ENCODE measurements at places on chromosomes 11 and 22.

DNA sequence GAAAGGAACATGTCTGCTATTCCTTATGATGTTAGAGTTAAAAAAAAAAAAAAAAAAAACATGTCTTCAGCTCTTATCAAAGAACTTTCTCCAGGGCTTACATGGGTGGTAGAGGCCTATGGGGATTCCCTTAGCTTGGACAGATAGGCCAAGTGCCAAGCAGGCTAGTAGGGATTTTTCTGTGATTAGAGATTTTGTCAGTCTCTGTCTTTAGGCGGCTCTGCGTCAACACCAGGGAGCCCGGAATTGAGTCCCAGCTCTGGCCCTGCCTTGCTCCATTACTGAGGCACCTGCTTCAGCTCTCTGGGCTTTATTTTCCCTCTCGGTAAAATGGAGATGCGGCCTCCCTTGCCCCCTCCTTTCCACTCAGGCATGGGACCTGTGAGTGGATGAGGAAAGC, 13.1 kb downstream of the CRY2 start:
- DNase-seq: no peak

DNA sequence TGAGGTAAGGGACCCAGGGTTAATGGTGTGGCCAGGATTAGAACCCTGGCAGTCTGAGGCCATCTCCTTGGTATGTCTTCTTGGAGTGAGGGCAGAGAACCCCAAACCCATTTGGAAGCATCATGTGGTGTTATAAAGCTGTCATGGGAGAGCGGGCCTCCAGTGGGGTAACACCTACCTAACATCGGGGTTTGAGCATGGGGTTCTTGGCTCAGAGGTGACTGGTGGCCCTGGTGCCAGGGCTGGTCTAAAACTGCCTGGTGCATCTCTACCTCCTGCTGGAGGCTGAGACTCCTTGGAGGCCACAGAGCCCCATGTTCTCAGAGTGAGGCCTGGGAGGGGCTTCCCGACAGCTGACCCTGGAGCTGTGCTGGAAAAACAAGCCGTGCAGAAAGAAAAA, 4.5 kb downstream of the PRDM11 start:
- no peak for DNase-seq

DNA sequence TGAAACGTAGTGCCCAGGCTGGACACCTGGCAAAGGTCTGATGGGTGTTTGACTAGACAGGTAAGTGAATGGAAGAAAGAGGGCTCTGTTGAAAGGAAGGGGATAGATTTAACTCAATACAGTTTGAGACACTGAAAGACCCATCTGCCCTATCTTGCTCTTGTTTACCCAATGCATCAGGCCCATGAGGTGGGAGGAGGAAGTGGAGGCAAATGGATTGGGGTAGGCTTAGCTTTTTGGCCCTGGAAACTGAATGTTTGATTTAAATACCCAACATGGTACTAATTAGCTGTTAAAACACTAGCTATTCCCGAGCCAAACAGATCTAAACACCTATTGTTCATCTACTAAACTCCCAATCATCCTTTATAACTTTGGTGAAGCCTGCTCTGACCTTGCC, 3.5 kb upstream of the UVRAG start:
- DNase-seq: no peak

GRCh38 chr11:63763496-63764339, 4.9 kb downstream of the ZFTA start:
- no peak for DNase-seq

GRCh38 chr22:21593406-21594232, 26.1 kb downstream of the UBE2L3 start:
- no peak for DNase-seq

- peak; percentile 53 for DNase-seq
Measured at GRCh38 chr11:12827929-12828812, 153.9 kb downstream of the TEAD1 start.

DNA sequence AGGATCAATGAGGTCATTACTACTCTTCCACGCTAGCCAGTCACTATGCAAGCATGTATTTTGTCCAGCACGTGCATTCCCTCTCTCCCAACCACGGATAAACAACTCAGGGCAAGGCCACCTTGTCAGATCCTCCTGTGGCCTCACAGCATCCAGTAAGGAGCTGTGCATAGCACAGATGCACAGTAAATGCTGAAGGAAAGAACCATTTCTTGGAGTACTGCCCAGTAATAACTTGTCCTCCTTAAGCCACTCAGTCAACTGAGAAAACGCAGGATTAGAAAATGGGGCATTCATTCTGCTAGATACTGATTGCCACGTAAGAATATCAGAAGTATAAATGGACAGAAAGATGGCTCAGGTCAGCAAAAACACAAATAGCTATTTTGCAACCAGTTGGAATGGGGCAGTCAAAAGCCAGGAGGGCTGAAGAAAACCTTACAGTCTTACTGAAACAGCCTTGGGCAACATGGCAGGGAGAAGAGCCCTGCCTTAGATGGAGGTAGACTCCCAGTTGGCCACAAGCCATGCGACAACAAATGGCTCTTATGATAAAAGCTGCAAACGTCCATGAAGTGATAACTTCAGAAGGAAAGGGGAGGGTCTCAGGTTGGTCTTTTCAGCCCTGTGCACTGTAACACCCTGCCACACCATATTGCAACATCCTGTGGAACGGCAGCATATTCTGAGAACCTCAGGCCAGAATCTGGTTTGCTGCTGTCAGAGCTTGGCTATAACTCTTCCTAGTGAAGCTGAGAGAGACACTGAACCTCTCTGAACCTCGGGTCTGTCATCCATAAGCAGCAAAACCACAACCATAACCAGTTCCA, 23.0 kb downstream of the PC start:
- peak; percentile 65 for DNase-seq

GRCh38 chr11:86182976-86183584, 61.5 kb upstream of the EED start:
- DNase-seq: no peak

DNA sequence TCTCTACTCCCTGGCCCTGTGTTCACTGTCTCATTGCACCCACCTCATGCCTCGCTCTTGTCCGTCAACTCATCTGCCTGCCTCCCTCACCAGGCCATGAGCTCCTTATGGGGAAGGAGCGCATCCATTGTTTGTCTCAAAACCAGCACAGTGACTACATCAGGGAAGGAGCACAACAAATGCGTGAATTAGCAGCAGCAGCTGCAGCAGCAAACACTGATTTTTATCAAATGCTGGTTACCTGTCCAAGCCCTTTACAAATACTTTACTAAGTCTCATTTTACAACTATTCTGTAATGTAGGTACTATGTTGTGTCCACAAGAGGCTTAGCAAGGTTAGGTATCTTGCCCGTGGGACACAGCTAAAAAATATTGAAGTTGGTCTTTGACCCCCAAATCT, 85.9 kb upstream of the PLET1 start:
- no peak for DNase-seq

- peak; percentile 51 for DNase-seq
Measured at GRCh38 chr11:126140926-126141280, 70.5 kb downstream of the RPUSD4 start.

DNA sequence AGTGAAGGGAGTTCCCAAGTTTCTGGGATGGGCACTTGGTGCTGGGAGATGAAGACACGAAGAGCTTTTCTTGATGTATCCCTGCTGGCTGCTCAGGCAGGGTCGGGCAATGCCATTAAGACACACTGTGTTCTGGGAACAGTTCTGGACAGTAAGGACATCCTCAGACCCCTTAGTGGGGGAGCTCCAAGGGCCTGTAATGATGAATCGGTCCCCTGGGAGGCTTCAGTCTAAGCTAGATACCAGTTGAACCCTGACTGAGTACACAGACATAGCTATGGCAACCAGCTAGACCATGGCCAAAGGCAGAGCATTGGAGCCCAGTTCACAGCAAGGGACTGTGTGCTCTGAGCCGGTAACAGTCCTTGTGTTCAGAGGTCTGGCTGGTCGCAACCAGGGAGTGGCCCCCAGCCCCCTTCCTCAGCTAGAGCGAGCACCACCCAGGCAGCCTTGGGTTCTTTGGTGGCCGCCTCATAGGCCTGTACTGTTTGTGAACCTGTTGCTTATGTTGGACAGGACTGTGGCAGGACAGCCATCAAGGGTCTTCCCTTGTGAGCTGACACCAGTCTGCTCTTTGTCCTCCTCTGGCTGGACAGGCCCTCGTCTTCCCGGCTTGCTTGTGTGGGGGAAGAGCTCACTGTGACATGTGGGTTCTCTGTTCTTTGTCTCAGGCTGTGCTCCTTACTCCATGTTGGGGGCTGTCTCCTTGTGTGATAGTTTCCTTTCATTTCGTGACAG, 25.0 kb downstream of the MED15 start:
- no peak for DNase-seq

DNA sequence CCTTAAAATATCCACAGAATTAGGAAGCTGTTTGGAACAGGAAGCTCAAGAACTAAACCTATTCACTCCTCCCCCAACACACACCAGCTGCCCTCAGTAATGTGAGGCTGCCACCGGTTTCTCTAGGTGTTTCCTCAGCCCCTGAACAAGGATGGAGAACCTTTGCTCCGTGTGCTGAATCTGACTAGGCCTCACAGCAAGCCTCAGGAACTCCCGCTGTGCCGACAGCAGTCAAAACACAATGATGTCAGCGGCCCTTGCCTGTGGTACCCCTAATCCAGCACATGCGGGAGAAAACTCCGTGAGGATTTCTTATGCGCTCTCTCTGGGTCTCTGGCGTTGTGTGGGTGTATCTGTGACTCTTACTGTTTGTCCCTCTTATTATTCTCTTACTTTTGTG, 153.3 kb downstream of the EFCAB6 start:
- DNase-seq: no peak

DNA sequence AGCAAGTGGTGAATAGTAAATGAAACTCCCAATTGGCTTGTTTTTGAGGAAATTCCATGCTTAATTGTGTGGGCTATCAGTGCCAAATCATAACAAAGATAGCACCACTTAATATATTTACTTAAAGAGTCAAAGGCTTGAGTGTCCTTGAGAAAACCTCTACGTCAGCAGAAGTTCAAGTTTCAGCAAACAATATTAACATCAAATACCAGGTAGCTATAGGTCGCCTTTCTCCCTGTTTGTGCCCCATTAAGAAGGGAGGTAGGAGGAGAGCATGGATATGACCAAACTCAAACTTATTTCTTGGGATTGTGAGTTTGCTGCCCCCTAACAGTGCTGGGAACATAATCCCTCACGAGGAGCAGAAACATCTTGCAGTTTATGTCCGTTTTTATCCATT, 105.6 kb upstream of the SYN3 start:
- DNase-seq: no peak

GRCh38 chr11:60835534-60835846, 6.4 kb upstream of the CCDC86 start:
- DNase-seq: no peak

GRCh38 chr11:114193730-114194679, 102.2 kb upstream of the NNMT start:
- no peak for DNase-seq

DNA sequence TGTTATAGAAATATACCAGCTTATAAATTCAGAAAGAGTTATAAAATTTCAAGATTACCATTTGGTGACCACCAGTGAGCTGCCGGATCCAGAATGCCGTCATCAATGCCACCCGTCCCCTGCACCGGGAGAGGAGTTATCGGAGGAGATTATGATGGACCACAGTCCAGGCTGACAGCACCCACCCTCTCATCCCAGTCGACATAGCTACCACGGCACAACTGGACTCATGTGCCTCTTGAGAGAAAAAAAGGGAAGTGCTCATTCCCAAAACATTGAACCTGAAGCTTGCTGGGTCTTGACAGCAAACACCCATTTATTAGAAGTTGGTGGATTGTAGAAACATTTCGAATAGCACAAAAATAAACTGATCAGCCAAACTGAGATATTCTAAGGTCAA, 1331.5 kb downstream of the TBC1D22A start:
- no peak for DNase-seq

GRCh38 chr22:30802202-30803166, 107.8 kb downstream of the OSBP2 start:
- DNase-seq: peak; percentile 51

DNA sequence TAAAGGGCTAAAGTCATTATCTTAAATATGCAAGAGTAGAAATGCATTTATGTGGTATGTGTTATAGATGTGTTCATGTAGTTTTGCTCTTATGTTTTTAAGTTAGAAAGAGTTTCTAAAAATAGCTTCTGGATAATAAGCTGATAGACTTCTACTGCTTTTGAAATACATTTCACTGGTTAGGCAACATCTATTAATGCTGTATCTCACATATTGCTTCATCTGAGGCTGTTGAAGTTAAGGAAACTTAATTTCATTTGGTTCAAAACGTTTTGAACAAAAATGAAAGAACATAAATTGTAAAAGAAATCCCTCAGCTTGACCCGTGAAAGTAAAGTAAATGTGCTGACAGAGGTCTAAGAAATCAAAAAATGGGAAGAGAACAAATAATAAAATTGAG, 164.0 kb upstream of the CTSC start:
- DNase-seq: no peak

DNA sequence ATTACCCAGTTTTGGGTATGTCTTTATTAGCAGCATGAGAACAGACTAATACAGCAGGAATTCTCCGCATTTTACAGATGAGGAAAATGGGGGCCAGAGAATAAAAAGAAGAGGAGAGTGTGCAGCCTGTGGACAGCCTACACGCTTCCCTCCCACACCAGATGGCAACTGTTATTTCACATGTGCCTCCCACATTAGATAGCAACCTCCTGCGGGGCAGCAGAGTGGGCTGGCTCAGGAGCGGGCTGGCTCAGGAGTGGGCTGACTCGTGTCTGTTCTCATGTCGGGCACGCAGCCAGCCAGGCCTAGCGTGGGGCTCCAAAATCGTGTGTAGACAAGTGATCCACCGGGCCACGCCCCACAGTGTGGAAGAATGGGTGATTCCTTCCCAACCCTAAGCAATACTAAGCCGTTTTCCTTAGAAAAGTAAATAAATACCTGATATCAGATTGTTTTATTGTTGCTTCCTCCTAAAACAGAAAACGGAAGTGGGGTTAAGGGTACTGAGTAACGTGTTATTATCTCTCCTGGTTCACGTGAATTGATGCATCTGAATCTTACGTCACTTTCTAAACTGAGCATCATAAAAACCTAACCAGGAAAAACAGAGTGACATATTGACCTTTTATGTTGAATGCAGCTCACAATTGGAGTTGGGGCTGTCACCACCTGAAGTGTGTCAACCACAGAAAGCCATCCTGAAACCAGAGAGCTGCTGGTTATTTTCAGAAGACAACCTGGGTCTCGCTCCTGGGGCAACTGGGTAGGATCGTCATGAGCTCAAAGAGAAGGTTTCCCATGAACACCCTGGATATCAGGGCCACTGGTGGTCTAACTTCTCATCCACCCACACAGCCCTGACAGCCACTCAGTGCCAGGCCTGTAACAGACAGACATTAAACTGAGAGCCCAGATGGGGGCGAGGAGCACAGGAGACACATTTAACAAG, 3.3 kb downstream of the TTLL1 start:
- no peak for DNase-seq
